ENCODE measurements at places on chromosomes 11 and 22.
A peak's percentile ranks its signal among the peaks of the same experiment; 100 is the strongest.

DNA sequence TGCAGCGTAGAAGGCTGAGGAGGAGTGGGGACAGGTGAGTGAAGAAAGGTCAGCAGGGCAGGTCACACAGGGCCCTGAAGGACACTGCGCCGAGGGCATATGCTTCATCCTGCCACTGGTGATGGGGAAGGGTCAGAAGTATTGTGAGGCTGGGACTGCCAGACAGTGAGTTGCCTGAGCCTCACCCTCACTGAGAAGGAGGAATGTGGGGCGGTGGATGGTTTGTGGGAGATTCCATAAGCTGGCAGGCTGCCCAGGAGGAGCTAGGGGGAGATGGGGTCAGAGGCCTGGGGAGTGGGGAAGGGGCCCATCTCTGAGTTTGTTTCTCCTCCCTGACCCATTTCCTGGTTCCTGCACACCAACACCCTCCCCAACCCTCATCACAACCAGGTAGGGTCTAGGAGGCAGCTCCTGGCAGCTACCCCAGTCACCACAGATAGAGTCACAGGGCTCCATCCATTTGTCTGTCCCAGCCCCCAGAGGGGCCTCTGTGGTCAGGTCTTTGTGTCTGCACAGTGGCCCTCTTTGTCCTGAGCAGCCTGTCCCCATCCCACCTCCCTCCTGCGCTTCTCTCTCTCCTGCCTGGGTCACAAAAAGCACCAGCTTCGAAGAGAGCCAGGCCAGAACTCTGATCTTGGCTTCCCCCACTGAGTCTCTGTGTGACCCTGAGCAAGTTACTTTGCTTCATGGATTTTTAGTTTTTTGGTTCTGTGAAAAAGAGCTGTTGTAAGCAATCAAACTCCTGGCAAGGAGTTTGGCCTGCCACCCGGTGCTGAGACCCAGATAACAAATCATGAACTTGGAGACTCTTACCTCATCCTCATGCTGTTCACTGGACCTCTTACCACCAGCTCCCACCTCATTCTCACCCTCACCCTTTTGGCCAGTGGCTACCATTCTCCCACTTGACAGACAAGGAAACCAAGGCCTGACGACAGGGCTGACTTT is 4.6 kb upstream of the P2RY2 start:
- no peak for DNase-seq

- no peak for DNase-seq
Measured at GRCh38 chr11:14300661-14301304, 58.2 kb downstream of the RRAS2 start.

- DNase-seq = no peak
Measured at GRCh38 chr11:47819743-47820142, 28.4 kb downstream of the NUP160 start.

DNA sequence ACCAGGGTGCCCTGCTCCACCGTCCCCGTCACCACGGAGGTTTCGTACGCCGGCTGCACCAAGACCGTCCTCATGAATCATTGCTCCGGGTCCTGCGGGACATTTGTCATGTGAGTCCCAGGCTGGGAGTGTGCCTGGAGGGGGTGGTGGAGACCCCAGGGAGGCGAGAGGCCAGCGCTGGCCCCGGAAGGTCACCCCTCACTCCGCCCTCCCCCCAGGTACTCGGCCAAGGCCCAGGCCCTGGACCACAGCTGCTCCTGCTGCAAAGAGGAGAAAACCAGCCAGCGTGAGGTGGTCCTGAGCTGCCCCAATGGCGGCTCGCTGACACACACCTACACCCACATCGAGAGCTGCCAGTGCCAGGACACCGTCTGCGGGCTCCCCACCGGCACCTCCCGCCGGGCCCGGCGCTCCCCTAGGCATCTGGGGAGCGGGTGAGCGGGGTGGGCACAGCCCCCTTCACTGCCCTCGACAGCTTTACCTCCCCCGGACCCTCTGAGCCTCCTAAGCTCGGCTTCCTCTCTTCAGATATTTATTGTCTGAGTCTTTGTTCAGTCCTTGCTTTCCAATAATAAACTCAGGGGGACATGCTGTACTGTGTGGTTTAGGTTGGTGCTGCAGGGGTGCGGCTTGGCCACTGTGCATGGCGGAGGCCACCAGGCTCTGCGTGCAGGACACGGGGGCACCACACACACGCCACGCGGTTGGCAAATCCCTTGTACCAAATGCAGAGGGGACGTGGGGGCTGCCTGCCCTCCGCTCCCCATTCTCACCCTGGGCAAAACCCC is 35.4 kb downstream of the MUC2 start:
- no peak for DNase-seq

DNA sequence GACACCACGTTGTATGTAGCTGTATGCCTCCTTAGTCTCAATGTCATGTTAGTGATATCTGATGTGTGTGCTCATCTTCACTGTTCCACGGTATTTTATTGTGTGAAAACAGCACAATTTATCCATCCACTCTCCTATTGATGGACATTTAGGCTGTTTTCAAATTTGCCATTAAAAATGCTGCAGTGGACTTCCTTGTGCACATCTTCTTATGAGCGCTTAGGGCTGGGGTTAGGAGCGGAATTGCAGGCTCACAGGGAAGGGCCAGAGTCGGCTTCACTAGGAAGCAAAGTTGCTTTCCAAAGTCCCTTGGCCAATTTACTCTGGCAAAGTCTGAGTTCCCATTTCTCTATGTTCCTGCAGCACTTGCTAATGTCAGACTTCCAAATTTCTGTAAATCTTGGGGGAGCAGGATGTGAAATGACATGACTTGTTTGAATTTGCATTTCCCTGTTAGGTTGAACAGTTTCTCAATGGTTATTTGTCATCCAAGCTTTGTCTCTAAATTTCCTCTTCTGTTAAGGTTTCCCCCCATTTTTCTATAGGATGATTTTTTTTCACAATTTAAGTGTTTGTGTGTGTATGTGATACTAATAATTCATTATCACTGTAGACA is 75.4 kb downstream of the MYEOV start:
- DNase-seq = no peak

DNA sequence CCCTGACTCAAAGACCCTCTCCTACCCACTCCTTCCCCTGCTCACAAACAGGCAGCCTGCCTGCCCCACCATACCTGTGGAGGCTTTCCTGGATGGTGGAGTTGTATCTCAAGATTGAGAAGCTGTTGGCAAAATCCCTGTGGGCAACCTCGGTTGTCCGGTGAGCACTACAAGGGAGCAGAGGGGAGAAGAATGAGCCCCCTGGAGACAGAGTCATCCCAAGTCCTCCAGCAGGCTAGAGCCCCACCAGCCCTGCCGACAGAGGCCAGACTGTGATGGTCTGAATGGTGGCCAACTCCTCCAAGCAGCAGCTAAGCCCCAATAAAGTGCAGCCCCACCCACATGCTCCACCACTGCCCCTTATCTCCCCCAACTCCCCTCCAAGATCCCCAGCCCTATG is 17.5 kb downstream of the TMPRSS13 start:
- DNase-seq = no peak

- no peak for DNase-seq
Measured at GRCh38 chr11:3047637-3048036, 9.6 kb downstream of the CARS1 start.

GRCh38 chr11:7480113-7480512 is 5.2 kb upstream of the OLFML1 start:
- no peak for DNase-seq

DNA sequence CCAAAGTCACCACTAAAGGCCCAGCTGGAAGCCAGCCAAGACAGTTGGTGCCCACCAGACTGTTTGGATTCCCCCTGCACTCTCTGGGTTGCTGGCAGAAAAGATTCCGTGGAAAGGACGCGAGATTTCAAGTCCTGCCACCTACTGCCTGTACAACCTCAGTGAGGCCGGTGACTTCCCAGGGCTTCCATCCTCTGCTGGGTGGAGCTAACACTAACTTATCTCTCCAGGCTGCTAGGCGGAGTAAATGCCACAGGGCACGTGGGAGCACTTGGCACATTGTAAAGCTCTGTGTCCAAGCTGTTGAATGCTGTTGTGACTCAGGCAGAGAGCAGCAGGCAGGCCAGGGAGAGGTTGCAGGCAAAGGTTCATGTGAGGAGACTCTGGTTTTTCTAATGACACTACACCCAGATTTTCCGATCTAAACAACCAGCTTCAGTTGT is 50.9 kb upstream of the CDON start:
- peak; percentile 95 for DNase-seq

- no peak for DNase-seq
Measured at GRCh38 chr11:87290304-87290922, 252.7 kb downstream of the TMEM135 start.

- DNase-seq = no peak
Measured at GRCh38 chr11:17790453-17790852, 55.9 kb downstream of the KCNC1 start.

DNA sequence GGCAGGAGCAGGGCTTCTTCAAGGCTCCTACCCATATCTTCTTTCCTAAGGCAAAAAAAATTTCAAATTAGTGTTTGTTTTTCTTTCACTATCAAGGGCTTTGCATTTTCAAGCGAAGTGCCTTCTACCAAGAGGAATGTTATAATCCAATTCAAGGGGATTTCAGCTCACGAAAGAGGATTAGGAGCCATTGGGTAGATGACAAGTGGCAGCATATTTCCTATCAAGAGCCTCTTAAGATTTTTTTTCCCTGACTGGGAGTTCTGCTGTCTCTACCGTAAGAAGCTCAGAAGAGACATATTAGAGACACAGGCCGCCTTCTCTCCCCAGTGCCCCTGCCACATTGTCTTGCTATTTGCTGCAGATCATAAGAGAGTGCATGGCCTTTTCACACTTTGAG is 55.9 kb upstream of the BMAL1 start:
- no peak for DNase-seq

GRCh38 chr11:12793506-12793905 is 119.3 kb downstream of the TEAD1 start:
- DNase-seq = no peak

GRCh38 chr11:107819361-107820014 is 39.1 kb downstream of the SLC35F2 start:
- no peak for DNase-seq

GRCh38 chr11:121654843-121655536 is 202.2 kb upstream of the SORL1-AS1 start:
- no peak for DNase-seq

GRCh38 chr11:1916986-1917522 is 2.4 kb upstream of the TNNT3 start:
- DNase-seq = no peak

- no peak for DNase-seq
Measured at GRCh38 chr11:2445746-2446551, 1.1 kb downstream of the KCNQ1 start.

- peak; percentile 51 for DNase-seq
Measured at GRCh38 chr22:25758316-25758715, 16.3 kb downstream of the MYO18B start.

DNA sequence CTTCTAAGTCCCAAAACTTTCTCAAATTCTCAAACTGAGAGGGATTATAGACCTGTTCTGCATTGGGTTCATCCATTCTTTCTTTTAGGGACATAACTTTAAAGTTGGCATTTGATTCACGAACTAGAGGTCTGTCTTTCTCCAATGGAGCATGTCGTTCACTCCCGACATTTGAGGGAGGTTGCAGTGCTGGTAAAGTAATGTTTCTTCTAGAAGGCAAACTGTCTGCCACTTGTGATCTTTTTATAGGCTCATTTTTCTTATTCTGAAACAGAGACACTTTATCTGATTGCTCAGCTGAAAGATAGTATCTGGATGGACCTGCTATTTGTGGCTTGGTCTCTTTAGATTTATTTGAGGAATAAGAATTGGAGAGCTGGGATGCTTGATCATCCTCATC is 40.4 kb upstream of the CCDC89 start:
- no peak for DNase-seq

GRCh38 chr11:95266751-95267374 is 35.9 kb upstream of the SESN3 start:
- DNase-seq = no peak

DNA sequence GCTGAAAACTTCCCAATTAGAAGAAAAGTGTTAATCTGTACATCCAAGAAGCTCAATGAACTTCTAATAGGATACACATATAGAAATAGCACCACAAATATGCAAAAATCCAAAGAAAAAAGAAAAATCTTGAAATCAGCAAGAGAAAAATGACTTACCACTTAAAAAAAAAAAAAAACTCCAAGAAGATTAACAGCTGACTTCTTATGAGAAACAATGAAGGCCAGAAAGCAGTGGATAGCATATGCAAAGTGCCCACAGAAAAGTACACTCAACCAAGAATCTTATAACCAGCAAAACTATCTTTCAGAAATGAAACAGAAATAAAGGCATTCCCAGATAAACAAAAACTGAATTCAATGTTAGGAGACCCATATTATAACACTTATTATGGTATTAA is 29.9 kb upstream of the OR5B12 start:
- no peak for DNase-seq

DNA sequence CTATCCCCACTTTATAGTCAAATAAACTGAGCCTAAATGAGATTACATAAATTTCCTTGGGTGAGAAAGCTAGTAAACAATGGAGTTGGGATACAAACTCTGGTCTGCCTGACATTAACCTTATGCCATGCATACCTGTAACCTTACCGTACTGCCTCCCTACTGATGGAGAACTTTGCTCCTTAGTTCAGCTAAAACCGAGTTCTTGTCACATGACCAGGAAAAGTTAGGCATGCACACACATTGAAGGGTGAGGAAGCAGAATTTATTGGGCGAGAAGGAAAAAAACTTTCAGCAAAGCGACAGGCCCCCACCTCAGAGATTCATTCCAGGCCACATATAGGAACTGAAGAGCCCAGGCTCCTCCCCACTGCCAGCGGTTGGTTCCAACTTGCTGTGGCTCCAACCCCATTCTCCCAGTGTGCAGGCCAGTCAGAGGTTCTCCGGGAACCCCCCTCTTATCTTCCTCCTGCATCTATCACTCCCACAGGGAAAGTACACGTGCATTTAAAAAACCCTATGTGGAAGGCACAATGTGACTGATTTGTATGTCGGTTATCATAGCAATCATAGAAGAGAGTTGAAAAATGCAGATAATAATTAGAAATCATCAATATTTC is 3.2 kb upstream of the PIWIL4 start:
- DNase-seq = no peak

- DNase-seq = no peak
Measured at GRCh38 chr11:134939905-134940304, 527.9 kb upstream of the B3GAT1 start.

DNA sequence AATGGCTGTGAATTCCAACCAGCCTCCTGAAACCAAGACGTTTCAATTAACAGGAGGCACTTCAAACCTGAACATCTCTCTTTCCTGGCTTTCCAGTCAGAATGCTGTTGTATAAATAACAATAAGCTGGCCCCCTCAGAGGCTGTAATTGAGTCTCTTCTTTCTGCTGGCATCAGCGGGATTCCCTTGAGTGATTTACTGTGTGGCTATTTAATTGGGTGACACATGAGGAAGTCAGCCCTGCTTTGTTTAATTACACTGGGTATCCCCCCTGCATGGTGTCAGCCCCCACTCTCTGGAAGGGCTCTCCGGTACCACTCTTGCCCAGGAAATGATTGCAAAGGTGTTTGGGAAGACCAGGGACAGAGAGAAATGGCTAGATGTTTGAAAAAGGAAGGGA is 101.6 kb downstream of the NTM start:
- DNase-seq = no peak

- no peak for DNase-seq
Measured at GRCh38 chr11:47980907-47981621, 705 bp downstream of the PTPRJ start.
